Neural progenitor cell (in vitro differentiated cells): ENCODE measurements at places on chromosomes 1 and 21.

GRCh38 chr1:112946683-112947082 lies 9.3 kb downstream of the SLC16A1 start:
- no peak for DNase-seq

DNA sequence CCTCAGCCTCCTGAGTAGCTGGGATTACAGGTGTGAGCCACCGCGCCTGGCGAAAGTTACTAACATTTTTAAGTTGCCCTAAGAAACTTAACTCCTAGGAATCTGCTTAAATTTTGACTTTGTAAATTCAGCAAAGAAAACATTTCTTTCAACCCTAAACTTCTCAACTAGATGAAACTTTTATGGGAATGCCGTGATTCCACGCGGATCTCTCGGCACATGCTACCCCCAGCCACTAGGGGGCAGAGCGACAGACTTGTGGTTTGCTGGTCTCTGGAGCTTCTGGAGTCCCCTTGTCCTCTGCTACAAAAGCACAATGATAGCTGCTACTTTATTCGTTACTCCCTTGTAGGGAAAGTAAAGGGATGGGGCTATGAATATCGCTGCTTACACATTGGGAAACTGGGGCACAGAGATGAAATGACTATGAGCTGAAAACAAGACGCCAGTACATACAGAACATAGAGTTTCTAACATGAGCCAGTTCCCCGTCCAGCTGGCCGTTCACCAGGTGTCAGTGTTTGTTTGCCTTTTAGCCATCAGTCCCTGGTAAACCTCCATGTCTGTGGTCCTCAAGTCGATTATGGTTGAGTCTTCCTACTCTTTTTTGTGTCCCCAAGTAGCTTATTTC lies 114.7 kb downstream of the PBX1 start:
- peak; percentile 50 for DNase-seq

DNA sequence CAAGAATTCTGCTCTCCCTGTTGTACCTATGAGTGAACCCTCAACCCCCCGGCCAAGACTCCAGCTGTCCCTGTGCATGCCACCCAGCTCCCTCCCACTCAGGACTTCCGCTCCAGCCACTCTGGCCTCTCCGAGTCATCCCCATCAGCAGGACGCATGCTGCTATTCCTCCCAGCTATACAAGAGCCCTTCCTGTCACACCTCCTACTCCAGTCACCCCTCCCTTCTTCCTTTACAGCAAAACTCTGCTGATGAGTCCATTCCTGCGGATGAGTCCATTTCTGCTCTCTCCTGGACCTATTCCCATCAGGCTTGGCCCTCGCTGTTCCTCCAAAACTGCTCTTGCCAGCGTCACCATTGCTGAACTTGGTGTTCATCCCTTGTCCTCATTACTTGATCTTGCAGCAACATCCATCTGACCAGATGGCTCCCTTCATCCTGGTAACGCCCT lies 42.2 kb downstream of the H3-3A start:
- no peak for DNase-seq

- DNase-seq: no peak
Observed at GRCh38 chr1:217315346-217315745, 315.5 kb downstream of the GPATCH2 start.

DNA sequence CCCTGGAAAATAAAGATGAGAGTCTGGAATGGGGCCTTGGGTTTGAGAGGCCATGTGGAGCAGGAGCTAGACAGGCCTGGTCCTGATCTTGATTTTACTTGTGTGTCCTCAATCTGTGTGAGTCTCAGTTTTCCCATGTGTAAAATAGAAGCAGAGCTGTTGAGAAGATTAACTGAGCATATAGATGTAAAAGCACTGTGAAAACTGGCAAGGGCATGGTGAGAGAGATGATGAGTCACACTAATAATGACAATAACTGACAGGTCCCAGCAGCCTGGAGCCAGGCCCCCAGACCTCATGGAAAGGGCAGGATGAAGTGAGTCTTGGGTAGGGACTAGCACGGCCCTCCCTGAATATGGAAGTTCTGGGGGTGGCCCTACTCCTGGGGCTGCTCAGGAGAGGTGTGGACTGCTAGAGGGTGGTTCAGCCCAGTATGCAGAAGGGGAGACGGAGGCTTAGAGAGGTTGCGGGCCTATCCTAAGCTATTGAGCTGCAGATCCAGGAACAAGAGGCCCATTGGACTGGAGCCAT lies 2.8 kb upstream of the AHDC1 start:
- DNase-seq: no peak

- peak; percentile 87 for DNase-seq
Observed at GRCh38 chr1:205141236-205142101, 19.7 kb upstream of the RBBP5 start.

DNA sequence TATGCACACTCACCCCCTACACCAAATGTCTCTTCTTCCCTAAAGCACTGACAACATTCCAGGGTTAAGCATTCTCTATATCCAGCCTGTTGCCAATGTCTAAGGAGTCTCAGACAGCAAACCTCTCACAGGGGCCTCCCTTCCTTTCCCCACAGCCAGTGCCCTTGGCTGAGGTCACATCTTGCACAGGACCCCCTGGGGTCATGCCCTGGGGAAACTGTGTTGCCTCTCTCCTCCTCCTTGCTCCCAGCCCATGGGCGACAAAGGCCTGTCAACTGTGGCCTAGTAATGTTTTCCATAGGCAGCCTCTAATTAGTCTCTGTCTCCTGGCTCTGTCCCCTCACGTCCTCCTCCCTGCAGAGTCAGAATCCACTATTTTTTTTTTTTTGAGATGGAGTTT lies 54.6 kb downstream of the NENF start:
- DNase-seq: no peak

DNA sequence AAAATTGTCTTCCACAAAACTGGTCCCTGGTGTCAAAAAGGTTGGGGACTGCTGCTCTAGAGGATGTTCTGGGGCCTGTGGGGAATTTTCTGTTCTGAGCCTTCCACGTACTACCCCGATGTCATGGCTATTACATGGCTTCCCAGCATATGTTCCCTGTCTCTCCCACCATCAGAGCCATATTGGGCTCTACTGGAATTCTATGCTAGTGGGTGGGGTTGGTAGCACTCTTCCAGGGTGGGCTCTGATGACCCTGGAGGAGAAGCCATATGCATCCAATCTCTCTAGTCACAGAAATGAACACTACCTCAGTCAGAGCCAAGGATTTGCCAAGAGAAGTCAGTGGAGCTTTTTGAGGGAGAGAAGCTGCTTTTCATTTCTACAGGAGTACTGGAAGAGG lies 47.9 kb downstream of the SRRM1 start:
- DNase-seq: no peak

DNA sequence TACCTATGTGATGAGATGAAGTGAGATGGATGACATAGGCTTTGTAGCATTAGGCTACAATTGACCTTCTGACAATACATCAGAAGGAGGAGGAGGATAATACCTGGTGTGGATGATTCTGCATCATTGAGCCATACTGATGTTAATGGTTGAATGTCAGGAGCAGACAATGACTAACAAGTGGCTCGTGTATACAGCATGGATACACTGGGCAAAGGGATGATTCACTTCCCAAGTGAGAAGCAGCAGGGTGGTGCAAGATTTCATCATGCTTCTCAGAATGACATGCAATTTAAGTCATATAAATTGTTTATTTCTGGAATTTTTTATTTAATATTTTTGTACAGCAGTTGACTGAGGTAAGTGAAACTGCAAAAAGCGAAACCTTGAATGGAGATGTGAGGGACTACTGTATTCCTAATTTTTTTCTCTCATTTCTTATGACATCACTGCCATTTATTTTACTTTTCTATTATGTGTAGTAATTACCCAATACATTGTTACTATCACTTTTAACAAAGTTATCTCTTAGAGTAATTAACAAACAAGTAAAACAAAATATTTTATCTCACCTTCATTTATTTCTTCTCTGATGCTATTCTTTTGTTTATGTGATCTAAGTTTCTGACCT lies 34.4 kb upstream of the COP1 start:
- DNase-seq: no peak

DNA sequence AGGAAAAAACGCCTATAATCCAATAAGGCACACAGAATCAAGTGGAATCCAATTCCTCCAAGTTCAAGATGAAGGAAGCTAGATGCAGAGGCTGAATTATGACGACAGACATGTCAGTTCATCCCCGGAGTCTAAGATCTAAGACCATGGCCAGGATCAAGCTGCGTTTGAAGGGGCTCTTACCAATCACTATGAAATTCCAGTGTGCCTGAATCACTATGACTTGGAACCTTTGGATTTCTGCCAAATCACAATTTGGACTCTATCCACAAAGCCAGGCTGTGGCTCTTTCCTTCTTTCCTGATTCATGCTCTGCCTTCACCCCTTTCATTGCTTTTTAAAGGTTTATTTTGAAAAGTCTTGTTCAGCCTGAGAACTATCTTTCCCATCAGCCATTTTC lies 17.1 kb downstream of the OLIG2 start:
- no peak for DNase-seq
